Motor neuron (in vitro differentiated cells): ENCODE measurements at places on chromosomes 7 and 10. TPM values are rescaled to one million over a fixed set of nuclear protein-coding genes. Genes with fewer than 3 reads are reported as not detected.

DNA sequence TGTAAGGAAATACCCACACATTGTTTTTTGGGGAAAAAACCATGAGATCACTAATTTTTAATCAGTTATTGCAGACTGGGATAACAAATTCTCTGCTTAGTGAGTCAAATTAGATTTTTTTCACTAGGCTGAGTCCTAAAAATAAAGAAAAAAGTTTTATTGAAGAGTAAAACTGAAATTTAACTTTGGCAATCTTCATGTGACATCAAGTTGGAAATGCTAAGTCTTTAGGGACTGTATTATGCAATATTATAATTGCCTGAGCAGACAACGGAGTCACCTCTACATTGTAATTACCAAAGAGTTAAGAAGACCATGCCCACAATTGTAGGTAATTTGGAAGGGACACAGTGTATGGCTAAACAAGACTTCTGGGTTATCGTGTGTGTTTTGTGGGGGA, 2.2 kb upstream of the CLEC5A start:
- no peak for ATAC-seq

DNA sequence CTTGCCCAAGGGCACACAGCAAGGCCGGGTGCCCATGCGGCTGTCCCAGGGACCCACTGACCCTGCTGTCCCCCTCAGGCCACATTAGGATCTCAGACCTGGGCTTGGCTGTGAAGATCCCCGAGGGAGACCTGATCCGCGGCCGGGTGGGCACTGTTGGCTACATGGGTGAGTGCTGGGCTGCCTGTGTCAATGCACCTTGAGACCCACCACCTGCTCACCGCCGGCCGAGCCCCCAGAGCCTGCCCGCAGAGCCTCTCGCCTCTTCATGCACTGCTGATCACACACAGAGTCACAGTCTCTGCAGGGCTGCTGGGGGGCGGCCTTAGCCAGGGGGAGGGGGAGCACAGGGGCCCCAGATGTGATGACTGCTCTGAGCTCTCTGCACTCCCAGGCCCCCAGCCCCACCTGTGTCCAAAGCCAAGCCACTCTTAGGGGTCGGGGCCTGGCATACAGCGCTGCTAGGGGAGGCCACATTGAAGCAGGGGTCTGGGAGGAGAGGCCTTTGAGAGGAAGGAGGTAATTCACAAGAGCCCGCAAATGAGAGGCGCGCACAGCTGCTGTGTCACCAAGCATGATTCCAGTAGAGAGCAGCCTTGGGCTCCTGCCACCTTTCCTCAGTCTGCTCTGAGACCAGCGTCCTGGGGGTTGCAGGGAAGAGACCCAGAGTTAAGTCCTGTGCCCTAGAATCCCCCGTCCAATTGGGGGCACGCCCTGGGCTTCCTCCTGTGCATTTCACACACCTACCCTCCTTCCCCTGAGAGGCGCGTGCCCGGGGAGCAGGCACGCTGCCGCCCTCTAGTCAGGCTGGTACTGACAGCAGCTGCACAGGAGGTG, 100.4 kb downstream of the RGS10 start:
- ATAC-seq, result peak; percentile 45

DNA sequence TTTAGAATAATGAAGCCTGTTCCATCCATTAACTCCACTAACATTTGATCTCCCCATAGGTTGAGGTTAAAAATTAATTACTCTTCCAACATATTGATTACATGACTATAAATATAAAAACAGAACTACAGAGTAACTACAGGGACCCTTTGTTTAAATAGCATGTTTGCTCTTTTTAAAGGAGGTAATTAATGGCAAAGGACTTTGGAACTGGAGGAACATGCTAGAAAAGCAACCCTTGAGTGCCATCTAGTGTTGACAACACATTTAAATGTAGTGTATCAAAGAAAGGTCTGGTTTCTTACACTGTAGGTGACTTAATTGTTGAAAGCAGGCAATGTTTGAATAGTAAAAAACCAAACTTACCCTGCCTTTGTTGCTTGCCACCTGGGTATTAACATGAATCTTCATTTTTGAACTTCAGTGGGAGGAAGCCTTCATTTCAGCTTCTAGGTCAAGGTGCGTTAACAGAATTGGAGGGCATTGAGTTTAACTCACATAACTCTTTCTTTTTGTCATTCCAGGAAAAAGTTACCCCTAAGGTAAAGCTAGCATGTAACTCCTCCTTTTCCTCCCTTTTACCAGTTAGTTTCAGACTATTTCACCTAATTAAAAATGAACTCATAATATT, 52.6 kb upstream of the CAPZA2 start:
- peak; percentile 81 for ATAC-seq

DNA sequence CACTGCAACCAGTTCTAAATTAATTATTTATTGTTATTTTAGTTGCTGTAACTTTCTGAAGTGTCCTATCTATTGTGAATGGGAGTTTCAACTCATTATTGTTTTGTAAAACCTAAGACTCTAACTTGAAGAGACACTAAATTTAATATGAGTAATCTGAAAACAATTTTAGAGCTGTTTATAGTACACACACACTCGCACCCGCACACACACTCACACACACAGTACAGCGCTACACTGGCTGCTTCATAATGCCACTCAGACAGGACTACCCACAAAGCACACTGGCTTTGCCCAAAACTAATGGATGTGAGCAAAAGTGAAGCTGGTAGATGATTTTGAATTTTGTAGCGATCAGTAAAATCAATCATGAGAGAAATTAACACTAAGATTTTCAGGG, 238.9 kb upstream of the ETV1 start:
- no peak for ATAC-seq

GRCh38 chr10:132712291-132712690, 73.7 kb downstream of the NKX6-2 start:
- no peak for ATAC-seq

DNA sequence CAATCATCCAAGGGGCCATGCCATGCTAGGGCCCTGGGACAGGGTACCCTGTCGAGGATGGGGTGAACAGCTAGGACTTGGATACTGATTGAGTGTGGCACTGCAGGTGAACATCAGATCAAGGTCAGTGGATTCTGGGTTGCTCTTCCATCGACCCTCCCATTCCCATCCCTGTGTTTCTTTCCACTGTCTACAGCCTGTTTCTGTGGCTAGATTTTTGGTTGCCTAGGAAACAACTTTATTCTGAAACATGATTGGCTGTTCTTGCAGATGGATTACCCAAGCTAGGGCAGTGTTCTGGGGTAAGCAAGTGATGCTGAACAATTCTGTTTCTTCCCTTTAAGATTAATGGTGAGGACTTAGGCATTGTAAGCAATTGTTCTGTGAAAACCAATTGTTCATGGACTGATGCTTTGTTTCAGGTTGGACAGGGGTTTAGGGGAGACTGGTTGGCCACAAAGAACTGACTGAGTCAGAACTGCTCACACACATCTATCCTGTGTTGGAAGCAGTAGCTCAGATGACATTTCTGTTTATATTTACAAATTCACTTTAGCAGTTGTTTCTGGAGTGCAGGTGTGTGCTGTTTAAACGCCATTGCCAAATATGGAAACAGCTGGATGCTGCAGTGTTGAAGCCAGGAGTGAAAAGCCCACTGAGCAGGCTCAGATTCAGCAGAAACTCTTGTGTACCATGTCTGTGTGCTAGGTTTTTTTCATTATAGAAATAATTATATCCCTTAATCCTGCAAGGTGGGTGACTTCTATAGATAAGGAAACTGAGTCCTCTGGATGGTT, 102.3 kb upstream of the BTBD16 start:
- no peak for ATAC-seq

DNA sequence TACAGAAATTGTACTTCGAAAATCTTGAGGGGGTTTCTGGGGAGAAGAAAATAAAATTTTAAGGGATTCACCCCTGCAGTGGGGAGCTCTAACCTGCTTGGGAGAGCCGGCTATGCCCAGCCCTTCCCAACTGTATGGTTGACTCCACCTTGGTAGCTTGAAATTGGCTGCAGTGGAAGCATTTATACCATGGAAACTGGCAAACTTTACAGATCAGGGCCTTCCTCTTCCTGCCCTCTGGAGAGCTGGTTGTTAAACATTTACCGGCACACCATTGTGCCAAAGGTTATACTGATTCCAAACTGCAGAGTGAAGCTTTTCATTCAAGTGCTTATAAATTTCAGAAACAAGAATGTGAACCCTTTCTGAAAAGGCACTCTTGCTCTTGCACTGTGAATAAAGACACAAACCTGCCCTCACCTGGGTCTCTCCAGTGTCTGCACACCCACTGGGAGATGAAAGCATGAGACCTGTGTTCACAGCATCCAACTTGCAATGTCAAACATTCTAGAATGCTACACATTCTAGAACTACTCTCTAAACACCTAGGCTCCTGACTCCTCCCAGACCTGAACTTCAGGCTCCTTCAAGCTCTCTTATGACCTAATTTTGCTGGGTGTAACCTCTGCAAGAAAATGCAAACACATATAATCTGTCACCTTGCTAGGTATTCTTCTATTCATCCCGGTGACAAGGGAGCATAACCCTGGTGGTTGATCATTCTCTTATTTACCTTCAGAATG, 44.7 kb downstream of the ABLIM1 start:
- ATAC-seq, result no peak

DNA sequence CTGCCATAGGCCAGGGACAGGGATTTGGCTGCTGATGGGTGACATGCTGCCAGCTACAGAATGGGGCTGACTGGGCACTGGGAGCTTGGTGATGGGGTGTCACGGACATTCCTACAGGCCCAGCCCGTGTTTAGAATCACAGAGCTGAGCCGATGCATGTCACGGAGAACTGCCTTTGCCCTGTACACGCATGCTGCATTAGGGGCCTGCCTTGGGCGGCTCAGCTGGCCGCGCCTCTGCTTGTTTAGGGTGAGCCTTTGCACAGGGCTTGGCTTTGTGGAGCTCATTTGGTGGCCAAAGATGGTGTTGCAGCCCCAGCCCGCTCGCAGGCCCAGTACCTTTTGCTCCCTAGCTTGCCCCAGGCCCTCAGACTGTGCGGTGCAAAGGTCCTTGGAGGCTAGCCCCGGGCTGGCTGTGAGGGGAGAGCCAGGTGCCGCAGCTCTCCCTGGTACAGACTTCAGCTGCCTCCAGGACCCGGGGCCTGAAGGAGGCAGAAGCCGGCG, 108.4 kb upstream of the BTBD16 start:
- ATAC-seq, result peak; percentile 61

DNA sequence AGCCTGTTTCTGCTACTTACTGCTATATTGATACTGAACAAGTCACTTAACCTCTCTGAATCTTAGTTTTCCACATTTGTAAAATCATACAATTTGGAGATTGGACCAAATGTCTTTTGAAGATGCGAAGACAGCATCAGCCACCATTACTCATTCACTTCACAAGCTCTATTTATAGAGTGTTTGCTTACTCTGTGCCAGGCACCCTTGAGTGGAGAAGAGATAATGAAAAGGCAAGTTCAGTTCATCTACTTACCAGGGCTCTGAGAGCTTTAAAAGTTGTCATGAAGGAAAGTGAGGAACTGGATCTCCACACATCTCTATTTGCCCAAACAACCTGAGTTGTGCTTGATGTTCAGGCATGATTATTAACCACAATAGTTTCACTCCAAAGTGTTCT, 277.5 kb downstream of the CSTF2T start:
- no peak for ATAC-seq

GRCh38 chr7:141436575-141437075, 114.6 kb upstream of the AGK start:
- peak; percentile 22 for ATAC-seq

- ATAC-seq, result peak; percentile 33
These were observed 117.9 kb downstream of the FANK1 start for GRCh38 chr10:126014309-126014708.

DNA sequence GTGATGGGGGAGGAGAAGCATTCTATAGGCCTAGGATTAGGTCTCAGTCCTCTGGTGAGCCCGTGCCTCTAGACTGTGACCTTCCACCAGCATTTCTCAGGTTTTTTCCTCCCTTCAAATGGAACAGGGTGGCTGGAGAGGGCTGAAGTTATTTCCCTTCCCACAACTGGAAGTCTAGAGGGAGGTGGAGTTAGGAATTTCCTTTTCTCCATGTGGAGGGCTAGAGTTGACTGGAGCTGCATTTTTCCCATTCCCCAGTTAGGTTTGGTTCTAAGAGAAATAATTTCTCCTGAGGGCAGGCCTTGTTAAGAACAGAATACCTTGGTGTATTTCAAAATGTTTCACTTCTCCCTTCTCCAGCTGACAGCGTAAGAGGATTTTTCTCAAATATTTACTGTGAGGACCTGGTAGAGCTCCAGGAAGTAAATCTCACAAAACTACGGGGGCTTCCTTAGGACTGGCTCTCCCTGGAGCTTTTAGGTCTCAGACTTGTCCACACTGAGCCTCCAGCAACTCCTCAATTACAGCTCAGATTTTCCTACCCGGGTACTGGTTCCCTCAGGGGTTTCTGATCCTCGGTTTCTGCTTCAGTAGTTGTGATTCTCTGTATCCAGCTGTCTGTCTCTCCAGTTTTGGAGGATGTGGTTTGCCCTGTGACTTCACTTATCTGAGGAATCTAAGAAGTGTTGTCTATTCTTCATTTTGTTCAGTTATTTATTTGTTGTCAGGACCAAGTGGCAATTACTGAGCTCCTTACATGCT, 6.0 kb upstream of the REEP3 start:
- no peak for ATAC-seq

GRCh38 chr10:131629026-131629770, 271.6 kb upstream of the PPP2R2D start:
- no peak for ATAC-seq

GRCh38 chr10:7484456-7485243, 73.8 kb upstream of the SFMBT2 start:
- peak; percentile 79 for ATAC-seq

DNA sequence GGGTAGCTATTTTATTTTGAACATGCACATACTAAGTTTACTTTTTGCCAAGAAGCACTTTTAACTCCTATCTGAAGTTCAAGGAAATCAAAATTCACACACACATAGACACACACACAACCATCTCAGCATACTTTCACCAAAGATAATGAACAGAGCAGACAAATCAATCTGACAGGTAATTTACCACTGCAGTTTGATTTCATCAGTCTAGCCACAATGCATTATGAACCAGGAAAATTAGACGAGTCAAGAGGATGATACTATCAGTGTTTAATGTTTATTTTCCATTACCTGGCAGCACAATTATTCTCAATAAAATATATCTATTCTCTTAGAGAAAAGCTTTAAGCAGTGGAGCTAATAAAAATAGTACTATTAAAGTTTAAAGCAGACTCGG, 147.9 kb downstream of the ARHGAP12 start:
- no peak for ATAC-seq

GRCh38 chr10:53108317-53108934, 335.8 kb upstream of the MBL2 start:
- no peak for ATAC-seq

- no peak for ATAC-seq
These were observed 502.2 kb downstream of the PLXNA4 start for GRCh38 chr7:132073920-132074589.

DNA sequence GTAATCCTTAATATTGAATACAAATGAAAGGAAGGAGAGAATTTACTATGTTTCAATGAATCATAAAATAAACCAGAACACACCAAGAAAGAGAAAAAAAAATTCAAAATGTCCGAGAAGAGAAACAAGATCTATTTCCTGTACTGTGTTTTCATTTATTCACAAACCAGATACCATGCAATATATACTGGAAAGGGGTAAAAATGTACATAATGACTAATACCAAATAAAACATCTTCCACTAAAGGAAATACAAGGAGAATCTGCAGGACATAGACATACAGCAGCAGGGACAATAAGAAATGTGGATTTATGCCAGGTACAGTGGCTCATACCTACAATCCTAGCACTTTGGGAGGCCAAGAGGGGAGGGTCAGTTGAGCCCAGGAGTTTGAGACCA, 24.3 kb upstream of the TMEM26 start:
- no peak for ATAC-seq

PDE1C gene
- 104 and 110 TPM in 2 replicates for total RNA-seq

AGMO gene
- 0.22 and 0.61 TPM in 2 replicates for total RNA-seq

MLXIPL gene
- total RNA-seq, result 1.0 and 4.3 TPM in 2 replicates

VSTM4 gene
- 0.08 and 0.24 TPM in 2 replicates for total RNA-seq

ITPRID1 gene
- 0.71 and 1.8 TPM in 2 replicates for total RNA-seq

TMEM140 gene
- 12.9 and 15.8 TPM in 2 replicates for total RNA-seq

FAM237B gene
- total RNA-seq, result 0.78 and 1.2 TPM in 2 replicates

CAMK2G gene
- total RNA-seq, result 17.7 and 19.5 TPM in 2 replicates
